Activated CD8-positive, alpha-beta memory T cell treated with anti-CD3 and anti-CD28 coated beads for 1 hour (primary cell): ENCODE measurements at places on chromosomes 2 and 18.
A peak's percentile ranks its signal among the peaks of the same experiment; 100 is the strongest.

GRCh38 chr18:45007531-45007930 is 326.8 kb downstream of the SETBP1 start:
- DNase-seq, result no peak

DNA sequence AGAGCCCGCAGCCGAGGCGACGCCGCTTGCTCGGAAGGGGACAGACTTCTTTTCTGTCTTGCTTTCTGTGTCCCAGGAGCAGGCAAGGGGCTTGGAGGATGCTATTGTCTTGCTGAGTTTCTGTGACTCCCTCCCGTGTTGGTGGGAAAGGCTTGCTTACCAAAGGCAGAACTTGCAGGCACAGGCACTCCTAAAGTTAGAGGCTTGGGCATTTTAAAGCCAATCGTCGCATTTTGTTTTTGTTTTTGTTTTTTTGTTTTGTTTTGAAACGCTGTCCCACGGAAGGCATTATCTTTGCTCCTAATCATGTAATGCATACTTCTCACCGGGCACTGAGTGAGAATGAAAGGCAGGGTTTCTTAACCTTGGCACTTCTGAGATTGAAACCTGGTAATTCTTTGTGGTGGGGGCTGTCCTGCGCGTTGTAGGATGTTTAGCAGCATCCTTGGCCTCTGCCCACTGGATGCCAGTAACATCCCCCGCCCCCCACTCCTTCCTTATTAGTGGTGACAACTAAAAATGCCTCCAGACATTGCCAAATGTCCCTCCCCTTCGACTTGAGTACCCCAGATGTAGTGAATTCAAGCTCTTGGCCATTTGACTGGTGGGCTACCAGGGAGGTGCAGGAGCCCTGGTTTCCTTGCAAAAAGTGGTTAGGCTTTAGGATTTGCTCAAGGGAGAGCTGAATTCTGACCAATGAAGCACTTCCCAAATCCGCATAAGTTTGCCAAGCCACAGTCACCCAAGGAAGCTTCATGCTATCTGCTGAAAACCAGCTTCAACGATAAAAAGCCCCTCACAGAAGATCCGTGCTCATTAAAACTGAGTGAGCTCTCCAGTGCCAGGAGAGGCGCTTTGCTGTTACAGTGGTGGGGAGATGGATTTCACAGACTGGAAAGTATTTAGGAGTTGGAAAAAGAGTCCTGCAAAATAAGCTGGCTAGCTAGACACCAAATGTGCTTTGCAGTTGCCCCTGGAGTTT is 1.2 kb downstream of the ANTXR1 start:
- DNase-seq, result no peak

- DNase-seq, result no peak
Measured at GRCh38 chr2:232353660-232354059, 24.9 kb upstream of the ALPP start.

DNA sequence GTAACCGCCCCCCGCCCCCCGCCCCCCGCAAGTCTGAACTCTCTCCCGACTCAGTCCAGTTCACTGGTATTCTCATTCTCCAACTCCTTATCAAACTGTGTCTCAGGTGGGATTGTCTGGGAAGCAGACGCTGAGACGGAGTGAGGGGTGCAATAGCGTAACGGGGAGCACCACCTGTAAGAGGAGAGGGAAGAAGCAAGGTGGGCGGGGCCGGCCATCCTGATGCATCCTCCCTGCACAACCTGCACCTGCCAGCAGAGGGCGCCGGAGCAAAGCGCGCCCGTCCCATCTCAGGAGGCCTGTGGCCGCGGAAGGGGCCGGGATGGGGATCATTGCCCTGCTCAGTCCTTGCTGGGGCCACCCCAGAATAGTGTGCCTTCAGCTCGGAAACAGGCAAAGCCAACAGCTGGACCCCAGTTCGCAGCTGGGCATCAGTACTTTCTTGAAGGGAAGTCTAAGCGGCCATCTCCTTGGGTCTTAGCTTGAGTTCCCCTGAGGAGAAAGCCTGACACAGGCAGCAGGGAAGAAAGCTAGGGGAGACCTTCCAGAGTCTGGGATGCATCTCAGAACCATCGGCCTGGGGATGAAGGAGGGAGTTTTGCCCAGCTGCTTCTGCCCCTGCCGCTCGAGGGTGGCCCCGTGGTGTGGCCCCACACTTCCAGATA is 208.0 kb downstream of the TFCP2L1 start:
- DNase-seq, result peak; percentile 7

GRCh38 chr2:36147670-36148390 is 207.7 kb upstream of the CRIM1 start:
- DNase-seq, result no peak

- DNase-seq, result no peak
Measured at GRCh38 chr2:151959238-151959637, 131.0 kb upstream of the ARL5A start.

DNA sequence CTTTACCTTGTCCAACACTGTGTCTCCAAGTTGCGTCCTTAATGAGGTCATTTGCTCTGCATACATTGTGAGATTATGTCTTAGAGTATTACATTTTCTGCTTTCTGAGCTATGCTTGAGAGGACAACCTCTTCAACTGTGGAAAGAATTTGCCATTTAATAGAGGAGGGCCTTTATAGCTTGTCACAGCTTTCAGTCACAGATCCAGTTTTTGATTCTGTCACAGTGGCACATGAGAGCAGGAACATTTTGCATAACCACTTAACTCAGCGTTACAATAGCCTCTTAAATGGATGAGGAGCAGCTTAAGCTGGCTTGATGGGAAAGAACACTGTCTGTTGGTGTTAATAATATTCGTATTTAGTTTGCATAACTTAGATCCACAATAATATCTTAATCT is 63.0 kb downstream of the RHBDD1 start:
- no peak for DNase-seq

DNA sequence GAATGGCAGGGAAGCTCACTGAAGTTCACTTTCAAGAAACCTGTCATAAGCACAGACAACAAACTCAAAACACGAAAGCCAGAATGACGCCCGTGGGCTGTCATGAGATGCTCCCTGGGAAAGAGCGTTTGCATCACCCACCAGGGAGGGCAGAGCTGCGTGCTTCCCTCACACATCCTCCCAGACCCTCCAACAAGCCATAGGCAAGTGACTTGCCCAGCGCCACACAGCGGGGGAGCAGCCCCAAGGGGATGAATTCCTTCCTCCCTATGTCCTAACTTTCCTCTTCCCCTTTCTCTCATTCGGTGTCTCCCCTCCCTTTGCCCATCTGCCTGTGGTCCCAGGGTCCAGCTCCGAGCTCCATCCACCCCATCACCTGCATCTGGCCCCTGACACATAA is 10.7 kb downstream of the BIN1 start:
- no peak for DNase-seq

- no peak for DNase-seq
Measured at GRCh38 chr2:232146294-232146693, 184.8 kb downstream of the DIS3L2 start.

- DNase-seq, result no peak
Measured at GRCh38 chr2:189309331-189309730, 129.8 kb upstream of the COL5A2 start.

DNA sequence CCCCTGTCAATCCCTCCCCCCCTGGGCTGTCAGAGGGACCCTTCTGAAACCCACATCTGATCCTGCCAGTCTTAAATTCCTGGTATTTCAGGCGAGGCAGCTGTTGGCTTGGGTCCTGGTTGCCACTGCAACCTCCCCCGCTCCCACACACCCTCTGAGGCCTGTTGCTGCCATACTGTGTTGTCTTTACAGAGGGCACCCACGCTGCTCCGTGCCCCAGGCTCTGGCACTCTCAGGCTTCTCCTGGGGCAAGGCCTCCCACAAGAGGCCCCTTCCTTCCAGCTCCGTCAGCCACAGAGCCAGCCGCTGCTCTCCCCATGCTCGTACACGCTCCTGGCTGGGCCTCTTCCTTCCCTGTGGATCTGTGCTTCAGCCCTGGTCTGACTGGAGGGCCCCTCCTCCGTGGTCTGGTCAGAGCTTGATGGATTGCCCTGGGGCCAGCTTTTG is 8.6 kb downstream of the CABLES1 start:
- DNase-seq, result no peak

DNA sequence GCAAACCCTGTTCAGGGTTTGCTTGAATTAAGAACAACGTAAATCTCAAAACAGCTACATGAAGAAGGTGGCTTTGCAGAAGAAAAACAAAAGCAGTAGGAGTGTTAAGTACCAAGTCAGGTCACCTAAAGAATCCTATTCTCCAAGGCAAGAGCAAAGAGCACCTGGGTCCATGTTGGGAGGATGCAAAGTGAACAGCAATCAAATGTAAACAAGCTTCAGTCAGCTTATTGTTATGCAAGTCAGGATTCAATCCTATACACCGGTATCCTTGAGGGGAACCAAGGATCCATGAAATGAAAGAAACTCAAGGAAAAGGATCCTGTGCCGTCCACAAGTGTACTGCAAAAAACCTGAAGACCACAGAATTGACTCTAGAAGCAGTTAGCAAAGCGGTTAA is 261.0 kb upstream of the DDX18 start:
- no peak for DNase-seq

DNA sequence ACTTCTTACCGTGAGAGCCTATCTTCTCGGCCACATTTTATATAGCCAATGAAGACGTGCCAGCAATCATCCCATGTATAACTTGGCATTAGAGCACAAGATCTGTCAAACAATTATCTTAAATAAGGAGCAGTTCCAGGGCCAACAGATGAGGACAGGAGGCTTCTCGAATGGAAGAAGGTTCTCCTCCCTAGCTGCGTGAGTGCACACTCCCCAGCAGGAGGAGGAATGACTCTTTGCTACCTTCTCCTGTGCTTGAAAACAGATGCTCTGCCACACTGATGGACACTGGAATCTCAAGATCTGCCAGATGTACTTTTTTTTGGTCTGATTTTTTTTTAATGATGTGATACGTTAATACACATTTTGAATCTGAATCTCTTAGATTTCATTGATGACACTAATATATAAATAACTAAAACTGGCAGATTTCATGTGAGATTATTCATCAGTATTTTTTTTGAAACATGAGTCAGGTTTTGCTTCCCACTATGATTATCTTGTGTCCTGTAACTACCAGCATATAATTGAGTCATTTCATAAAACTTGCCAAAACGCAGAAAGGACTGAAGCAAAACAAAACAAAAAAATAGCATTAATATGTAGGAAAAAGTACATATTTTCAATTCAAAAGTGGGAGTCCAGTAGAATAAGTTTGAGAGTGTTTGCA is 626 bp upstream of the VIT start:
- no peak for DNase-seq

DNA sequence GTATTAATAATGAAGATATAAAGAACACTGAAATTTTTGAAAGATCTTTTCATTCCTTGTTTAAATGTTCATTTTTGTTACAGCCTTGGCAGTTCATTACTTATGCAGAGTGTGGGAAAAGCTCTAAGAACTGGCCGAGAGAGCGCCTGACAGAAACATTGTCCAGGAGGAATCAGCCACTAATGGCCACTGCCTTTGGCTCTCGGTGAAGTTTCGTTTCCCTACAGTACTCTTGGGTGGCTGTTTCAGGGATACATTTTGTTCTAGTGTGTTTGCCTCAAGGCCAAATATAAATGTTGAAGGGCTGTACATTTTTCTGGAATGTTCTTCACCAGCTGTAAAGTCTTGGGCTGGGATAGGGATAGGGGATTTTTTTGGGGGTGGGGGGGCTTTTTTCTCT is 10.7 kb downstream of the SPTBN1 start:
- no peak for DNase-seq

DNA sequence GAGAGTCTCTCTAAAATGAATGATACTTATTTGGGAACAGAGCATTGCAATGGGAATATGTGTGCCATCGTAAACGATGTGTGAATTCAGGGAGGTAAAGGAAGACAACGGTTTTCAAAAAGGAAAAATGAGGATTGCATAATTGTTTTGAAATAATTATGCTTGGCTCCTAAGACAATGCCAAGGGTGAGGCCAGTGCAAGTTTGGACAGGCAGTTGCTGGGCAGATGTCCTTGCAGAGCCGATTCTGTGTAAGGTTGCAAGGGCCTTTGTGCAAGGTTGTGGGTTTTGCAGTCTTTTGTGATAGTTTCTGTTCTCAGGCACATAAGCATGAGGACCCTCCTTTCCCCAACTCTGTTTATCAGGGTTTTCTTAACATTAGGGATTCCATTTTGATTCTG is 70.0 kb upstream of the ZNF236 start:
- no peak for DNase-seq

DNA sequence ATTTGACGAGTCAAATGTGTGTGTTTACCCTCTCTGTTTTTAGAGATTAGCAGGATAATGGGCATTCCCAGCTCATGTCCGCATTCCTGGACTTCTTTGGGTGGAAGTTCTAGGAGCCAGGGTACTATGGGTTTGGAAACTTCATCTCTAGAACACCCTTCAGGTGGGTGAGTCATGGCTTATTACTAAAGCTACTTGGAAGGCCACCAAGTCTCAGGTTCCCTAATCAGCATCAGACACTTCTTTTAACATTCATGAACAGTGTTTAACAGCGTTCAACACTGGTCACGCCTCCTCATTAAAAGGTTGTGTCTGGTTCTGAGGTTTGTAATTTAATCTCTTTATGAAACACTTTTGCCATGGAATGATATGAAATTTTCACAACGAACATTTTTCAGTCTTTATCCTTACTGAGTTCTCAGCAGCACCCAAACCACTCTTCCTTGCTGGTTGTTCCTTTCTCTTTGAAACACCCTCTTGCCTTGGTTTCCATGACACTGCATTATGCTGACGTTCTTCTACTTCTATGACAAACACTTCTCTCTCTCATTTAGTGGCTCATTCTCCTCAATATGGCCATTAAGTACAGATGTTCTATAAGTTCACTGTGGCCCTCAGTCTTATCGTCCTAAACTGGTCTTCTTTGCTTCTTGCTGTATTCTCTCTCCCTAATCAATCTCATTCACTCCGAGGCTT is 49.3 kb downstream of the MMADHC start:
- no peak for DNase-seq

- DNase-seq, result peak; percentile 57
Measured at GRCh38 chr2:112542123-112542983, at the start of gene POLR1B. Gene POLR1B (plus strand): TSS chr2:112542465. CDS start chr2:112542495, 30 bp downstream.

DNA sequence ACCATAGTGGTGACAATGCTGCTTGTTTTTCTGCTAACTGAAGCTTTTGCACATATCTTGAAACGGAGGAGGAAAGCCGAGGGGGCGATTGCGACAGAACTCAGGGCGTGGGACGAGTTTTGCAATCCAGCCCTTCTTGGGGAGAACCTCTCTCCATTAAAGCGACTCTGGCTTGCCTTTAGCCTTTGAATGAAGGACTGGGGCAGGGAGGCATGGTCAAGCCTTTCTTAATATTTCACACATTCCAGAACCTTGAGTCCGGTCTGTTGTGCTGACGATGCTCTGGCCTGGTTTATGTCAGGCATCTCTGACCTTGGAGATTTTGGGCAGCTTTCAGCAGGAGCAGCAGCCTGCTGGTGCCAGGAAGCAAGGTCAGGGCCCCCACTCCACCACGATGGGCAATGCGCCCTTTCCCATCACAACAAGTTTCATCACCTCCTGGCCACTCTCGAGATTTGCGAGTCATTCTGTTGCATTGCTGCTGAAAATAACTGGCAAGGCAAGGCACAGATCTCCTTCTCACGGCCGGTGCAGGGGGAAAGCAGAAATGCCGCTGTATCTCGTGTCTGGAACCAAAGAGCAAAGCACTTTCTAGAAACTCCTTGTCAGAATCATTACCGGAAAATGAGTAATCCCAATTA is 10.8 kb downstream of the EMILIN2 start:
- no peak for DNase-seq
